ENCODE measurements at places on chromosomes 6 and 20.

GRCh38 chr20:50111120-50111828, 1.7 kb downstream of the UBE2V1 start:
- DNase-seq: no peak

GRCh38 chr6:42259286-42259685, 41.6 kb upstream of the MRPS10 start:
- no peak for DNase-seq

GRCh38 chr6:145260484-145261175, 474.7 kb downstream of the EPM2A start:
- DNase-seq: no peak

GRCh38 chr6:122008101-122008999, 391.1 kb upstream of the HSF2 start:
- no peak for DNase-seq

DNA sequence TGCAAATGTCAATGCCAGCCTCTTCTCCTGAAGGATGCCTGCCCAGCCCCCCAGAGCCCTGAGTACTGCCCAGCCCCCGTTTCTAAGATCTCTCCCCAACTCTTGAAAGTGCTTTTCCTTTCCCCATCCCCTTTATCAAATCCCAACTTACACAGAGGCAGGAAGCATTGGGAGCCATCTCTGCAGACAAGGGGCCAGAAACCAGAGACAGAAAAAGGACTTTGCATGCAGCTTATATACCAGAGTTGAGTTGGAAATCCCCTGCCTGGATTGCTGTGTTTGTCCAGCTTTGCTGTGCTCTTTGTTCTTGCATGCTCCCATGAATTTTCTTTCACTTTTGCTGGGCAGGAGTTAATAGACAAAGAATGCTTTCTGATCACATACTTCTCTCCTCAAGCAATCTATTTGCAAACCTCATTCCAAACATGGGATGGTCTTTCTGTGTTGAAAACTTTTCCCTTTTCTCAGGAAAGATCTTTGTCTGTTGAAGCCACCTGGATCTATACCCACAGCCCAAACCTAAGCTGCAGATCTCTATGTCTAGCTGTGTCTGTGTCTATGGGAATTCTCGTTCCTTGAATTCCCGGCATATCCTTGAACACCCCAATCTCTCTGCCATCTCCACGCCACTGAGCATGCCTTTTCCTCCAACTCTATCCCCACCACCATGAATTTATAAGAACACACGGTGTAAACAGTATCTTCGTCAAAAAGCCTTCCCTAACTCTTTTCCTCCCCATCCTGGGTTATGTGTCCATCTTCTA, at the start of gene UBD:
UBD (minus strand) TSS at position 209 of the 764 bp plus-strand sequence; CDS start at position 178, 31 bp downstream.
- peak; percentile 45 for DNase-seq

- no peak for DNase-seq
Observed at GRCh38 chr20:58538752-58539151, 23.6 kb upstream of the APCDD1L start.

- no peak for DNase-seq
Observed at GRCh38 chr6:154909821-154910220, 85.3 kb upstream of the TIAM2 start.

DNA sequence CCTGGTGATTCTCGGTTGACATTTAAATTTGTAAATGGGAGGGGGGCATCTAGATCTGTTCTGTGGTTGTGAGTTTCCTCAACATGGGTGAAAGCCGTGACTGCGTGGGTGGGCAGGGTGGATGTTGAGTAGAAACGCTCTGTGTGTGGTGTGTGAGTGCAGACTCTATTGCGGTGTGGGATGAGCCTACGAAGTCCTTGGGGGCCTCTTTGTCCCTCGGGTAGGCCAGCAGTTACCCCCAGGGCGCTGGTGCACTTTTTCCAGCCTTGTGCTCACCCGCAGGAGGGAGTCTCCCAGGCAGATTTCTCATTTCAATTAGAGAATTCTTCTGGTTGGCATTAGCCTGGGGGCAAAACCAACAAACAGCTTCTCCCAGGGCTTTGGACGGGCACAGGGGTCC, 10.6 kb downstream of the TOX2 start:
- peak; percentile 53 for DNase-seq

- no peak for DNase-seq
Observed at GRCh38 chr6:3432416-3432815, 24.4 kb downstream of the SLC22A23 start.

DNA sequence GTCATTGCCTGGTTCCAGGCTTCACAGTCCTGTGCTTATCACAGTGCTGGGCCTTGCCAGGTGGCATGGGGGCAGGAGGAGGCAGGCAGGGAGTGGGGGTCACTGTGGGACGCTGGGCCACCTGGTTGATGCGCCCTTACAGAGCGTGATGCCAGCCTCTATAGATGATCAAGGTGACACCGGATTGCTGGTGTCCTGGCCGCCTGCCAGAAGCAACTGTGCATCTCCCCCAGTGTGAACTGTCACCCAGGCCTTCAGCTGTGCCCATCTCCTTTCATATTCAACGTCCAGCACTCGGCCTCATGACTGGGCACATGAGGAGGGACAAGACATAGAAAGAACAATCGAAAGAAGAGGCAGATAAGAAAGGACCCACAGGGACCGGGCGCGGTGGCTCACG, 318.9 kb downstream of the TAF4 start:
- DNase-seq: no peak

DNA sequence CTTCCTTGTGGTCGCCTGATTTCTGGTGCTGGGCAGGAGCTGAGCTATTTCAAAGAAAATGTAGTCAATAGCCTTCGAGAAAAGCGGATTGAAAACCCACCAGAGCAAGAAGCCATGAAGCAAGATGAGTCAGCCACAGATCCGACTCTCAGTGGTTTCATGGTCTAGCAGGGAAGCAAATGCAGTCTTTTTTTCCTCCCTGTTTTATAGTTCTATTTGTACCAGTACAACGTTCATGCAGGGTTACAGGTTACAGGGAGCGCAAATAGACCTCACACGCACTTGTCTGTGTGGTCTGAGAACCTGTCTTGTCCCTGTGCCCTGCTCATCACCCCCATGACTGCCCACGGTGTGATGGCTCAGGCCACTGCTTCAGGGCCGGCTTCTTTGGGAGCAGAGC, 309.8 kb upstream of the SUPT3H start:
- no peak for DNase-seq

GRCh38 chr20:38460040-38460623, 12.5 kb upstream of the RALGAPB start:
- no peak for DNase-seq

GRCh38 chr6:148831064-148831463, 84.2 kb downstream of the UST start:
- DNase-seq: peak; percentile 34

- DNase-seq: no peak
Observed at GRCh38 chr6:109052018-109052651, 42.5 kb downstream of the SESN1 start.

DNA sequence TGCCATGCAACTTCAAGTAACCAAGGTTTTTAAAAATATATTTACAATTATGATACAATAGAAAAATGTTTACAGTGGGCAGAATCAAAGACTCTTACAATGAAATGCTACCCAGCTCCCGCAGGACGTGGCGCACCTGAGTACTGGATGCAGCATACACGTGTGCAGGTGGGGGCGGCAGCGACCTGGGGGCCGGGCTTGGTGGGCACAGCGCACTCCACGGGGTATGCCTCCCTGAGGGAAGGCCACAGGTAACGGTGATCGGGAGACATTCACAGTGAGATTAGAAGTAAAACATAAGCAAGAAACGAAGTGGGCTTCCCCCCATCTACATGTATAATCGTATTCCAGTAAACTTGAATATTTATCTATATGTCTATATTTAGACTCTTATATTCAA, 54.2 kb downstream of the WDR27 start:
- DNase-seq: no peak

DNA sequence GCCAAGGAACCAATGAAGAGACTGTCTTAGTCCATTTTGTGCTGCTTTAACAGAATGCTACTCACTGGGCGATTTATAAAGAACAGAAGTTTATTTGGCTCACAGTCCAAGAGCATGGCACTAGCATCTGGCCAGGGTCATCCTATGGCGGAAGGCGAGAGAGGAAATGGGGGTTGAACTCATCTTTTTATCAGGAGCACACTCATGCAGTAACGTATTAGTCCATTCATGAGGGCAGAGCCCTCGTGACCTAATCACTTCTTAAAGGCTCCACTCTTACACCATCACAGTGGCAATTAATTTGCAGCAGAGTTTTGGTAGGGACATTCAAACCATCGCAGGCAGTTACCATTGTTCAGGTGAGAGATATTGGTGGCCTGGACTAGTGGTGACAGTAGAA, 8.5 kb downstream of the ARFGEF2 start:
- no peak for DNase-seq

DNA sequence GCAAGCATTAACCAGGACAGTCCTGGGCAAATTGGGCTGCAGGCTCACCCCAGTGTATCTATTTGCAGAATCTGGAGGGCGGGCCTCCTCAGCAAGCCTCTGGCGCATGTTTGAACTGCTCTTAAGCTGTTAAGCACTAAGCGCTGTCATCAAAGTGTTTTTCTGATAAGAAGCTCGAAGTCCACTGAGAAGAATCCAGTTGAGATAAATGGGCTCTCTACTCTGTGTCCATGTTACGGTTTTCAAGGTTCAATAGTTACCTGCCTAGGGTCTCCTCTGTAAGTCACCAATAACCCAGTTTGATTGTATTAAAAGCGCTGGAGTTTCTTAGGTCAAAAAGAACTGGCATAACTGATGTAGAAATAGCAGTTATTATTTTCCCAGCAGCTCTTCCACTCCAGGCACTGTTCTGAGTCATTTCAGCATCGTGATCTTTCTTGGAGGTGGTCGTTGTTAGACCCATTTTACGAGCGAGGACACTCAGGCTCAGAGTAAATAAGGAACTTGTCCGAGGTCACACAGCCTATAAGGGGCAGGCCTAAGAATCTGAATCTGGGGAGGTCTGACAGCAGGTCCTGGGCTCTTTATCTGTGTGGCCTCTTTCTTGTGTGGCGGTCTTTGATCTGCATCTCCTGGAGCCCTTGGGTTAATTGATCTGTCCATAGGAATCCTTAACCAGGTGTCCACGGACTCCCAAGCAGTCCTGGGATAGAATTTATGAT, 207.4 kb upstream of the ZNF217 start:
- no peak for DNase-seq

GRCh38 chr6:56764081-56764566, 121.4 kb upstream of the DST start:
- no peak for DNase-seq

- no peak for DNase-seq
Observed at GRCh38 chr6:118218156-118218555, 311.1 kb downstream of the SLC35F1 start.

DNA sequence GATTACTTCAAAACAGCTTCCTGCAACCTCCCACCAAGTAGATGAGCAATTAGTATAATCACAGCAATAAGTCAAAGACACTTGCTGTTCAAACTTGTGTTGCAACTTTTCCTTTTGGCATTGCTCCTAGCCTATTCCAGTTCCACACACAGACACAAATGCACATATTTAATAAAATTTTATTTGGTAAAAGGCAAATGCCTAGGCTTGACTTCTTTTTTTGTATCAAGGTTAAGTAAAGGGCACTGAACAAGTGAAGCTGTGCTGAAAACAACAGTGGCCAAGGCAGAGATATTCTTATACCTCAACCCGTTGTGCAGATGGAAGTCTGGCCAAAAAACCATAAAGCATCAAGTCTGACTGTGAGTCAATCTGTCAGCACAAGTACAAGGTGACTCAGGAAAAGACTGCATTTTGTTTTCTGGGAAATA, 708.4 kb upstream of the CITED2 start:
- no peak for DNase-seq

GRCh38 chr20:2655331-2656116, 3.1 kb downstream of the NOP56 start:
- DNase-seq: no peak

All from GM13976 (cell line).